Right hindlimb (tissue), 1 donor: ENCODE measurements at places on chromosomes 1 and 21.

GRCh38 chr21:34865400-34866241, 183.5 kb downstream of the RUNX1 start:
- DNase-seq, result no peak

DNA sequence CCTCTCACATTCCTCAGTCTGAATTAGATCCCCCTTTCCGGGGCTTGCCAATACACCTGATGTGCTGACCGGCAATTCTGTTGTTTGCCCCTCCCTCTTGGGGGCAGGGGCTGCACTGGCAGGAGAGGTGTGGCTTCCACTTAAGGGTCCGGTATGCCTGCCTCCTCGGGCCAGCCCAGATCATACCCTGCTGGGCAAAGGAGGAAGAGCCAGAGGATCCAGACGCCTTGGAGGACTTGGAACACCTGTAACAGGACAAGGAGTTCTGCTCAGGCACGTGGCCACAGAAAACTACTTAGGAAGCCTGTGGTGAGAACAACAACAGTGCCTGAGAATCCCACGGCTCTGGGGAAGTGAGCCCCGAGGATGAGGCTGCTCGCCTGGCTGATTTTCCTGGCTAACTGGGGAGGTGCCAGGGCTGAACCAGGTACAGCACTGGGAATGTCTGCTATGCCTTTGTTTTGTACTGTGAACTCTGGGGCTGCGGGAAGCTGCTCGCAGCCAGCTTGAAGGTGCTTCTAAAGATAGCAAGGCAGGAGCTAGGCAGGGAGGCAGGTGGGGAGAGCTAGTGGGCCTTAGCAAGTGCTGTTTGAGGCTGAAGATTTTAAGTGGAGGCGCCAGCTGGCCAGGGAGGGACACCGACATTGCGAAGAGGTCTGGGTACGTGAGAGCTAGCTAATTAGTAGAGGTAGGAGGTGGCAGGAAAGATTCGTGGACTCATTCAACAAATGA, at the start of gene SMPDL3B:
TSS of gene SMPDL3B (plus strand) at position 183 of the 732 bp plus-strand sequence. CDS start at position 367, 184 bp downstream.
- no peak for DNase-seq

DNA sequence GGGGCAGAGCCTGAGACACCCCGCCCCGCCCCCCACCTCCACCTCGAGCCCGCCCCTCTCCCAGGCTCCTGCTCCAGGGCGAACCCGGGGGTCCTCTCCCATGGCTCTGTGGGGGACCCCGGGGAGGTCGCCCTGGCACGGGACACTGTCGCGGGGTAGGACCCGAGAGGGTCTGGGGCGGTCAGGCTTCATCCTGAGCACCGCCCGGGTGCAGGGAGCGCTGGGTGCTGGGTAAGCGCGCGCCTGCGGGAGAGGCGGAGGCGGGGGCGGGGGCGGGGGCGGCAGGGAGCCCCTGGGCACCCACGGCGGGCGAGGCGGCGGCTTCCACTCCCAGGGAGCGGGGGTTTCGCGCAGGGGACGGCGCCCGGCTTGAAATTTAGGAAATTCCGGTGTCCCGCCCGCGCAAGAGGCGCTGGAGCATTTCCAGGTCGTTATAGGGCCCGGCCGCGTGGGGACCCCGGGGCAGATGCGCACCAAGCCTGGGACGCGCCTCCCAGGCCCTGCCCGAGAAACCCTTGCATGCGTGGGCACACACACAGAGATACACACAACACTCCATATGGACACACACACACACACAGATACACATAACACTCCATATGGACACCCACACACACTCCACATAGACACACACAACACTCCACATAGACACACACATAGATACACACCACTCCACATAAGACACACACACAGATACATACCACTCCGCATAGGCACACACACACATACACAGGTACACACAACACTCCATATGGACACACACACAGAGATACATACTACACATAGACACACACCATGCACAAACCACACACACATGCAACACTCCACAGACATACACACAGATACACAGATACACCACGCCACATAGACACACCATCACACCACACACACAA, 48.7 kb upstream of the SLC19A1 start:
- DNase-seq, result no peak

GRCh38 chr1:182046763-182047162, 14.7 kb downstream of the ZNF648 start:
- DNase-seq, result no peak

DNA sequence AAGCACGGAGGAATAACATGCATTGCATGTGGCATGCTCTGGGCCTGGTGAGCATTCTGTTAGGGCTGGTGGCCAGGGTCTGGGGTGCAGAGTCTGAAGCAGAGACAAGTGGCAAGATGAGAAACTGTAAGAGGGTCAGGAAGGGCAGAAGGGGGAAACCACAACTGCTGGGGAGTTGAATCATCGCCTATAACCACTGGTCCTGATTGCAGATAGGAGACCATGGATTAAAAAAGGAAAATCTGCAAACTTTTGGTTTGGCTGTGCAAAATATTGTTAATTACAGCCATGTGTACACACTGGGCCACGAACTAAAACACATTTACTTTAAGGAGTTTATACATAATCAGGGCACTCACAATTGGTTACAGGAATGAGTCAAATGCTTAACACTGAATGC, 76.6 kb downstream of the TGFBR3 start:
- no peak for DNase-seq

GRCh38 chr1:154859151-154859785, 10.8 kb downstream of the KCNN3 start:
- DNase-seq, result no peak

DNA sequence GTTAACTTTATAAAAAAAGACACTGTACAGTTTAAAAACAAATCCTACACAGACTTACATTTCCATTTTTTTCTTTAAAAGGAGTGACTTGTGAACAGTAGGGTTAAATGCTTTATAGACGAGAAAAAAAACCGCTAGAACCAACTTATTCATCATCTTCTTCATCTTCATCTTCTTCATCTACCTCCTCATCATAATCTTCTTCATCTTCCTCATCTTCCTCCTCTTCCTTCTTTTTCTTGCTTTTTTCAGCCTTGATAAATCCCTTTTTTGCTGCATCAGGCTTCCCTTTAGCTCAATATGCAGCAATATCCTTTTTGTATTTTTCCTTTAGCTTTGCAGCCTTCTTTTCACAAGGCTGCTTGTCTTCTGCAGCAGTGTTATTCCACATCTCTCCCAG, 22.5 kb downstream of the FMO1 start:
- no peak for DNase-seq

GRCh38 chr1:32965251-32965747, 690 bp upstream of the RNF19B start:
- no peak for DNase-seq

DNA sequence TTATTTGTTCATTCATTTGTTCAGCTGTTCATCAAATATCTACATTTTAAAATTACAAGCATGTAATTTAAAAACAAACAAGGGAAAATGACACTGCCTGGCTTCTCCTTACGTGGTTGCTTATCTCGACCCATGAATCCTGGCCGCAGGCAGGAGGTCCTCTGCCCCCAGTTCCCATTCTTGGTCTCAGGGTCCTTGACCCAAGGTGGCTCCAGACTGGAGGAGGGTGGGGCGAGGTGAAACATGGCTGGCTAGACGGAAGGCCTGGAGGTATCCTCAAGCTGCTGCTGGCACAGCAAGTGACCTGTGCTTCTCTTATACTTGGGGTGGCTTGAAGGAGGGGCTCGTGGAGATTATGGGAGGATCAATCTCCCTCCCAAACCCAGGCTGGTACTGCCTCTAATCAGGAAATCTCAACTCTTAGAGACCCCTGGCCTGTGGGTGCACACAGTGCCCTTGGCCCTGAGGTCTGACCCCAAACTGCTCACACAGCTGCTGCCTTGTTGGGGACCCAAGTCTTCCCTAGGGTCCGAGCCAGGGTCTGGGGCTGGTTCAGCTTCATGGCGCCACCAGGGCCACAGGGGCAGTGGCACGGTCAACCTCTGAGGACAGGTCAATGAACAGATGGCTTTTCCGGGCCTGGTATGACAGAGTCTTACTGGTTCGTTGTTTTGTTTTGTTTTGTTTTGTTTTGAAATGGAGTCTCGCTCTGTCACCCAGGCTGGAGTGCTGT, 63.7 kb downstream of the SCCPDH start:
- no peak for DNase-seq

DNA sequence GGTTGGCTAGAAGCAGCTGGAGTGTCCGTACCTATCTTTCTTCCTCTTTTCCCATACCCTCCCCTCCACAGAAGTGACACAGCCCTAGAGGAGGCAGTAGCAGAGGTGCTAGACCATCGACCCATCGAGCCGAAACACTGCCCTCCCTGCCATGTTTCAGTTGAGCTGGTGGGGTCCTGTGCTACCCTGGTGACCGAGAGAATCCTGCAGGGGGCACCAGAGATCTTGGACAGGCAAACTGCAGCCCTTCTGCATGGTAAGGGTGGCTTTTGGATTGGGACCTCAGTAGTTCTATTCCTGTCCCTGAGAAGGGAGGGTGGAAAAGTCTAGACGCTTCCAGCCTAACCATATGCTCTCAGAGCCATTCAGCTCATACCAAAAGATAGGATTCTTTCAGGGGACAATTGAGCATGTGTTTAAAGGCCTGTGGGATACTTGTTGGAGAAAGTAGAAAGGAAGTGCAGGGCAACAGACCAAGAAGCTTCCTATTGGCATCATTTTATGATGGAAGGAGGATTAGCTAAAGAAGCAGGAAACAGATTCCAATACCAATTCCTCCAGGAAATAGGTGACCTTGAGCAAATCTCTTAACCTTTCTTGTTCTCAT, 11.7 kb upstream of the BNIPL start:
- peak; percentile 75 for DNase-seq

GRCh38 chr1:94753171-94753972, 66.8 kb upstream of the SLC44A3 start:
- no peak for DNase-seq

- no peak for DNase-seq
Observed at GRCh38 chr21:46557469-46557868, 47.4 kb downstream of the S100B start.

- DNase-seq, result no peak
Observed at GRCh38 chr1:202561726-202562443, 148.4 kb downstream of the SYT2 start.

DNA sequence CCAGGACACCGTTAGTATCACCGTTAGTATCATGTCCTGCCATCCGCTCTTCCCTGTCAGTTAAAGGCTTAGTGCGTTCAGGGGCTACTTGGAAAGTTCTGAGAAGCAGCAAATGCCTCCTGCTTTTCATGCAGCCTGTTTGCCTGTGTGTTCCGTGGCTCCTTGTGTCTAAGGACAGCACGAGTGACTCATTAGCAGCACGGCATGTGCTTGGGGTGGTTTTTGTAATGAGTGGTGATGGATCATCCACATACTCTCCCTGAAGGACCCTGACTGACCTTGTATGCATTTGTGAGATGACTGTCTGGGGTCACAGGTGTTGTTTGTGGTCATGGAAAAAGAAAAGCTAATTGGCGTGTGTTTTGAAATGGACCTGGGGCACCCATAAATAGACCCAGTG, 221.9 kb downstream of the PBX1 start:
- no peak for DNase-seq

DNA sequence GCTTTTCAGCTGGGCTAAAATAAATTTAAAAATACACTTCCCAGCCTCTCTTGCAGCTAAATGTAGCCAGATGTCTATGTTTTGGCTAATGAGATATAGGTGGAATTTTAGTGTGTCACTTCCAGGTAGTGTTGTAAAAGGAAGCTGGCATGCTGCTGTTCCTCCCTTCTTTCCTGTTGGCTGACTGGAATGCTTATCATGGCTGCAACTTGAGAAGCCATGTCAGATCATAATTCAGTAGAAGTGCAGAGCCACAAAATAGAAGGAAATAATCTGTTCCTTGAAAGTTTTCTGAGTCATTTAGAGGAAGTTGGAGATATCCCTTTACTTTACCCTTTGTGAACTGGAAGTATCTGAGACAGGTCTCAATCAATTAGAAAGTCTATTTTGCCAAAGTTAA, 10.9 kb upstream of the RBM15 start:
- DNase-seq, result no peak

DNA sequence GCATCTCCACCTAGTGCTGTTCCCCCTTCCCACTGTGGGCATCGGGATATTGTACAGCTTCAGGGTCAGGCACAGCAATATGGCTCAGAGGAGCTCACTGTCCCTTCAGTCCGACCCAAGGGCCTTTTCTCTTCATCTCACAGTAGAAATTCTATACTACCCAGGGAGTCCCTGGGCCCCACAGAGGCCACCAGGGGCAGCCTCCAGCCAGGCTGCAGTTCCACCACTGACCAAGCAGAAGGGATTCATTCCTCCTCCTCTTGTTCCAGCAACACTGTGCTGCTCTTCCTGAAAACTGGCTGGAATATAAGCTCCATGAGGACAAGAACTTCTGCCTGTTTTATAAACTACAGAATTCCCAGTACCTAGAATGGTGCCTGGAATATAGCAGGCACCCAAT, 70.5 kb downstream of the CD34 start:
- DNase-seq, result no peak

DNA sequence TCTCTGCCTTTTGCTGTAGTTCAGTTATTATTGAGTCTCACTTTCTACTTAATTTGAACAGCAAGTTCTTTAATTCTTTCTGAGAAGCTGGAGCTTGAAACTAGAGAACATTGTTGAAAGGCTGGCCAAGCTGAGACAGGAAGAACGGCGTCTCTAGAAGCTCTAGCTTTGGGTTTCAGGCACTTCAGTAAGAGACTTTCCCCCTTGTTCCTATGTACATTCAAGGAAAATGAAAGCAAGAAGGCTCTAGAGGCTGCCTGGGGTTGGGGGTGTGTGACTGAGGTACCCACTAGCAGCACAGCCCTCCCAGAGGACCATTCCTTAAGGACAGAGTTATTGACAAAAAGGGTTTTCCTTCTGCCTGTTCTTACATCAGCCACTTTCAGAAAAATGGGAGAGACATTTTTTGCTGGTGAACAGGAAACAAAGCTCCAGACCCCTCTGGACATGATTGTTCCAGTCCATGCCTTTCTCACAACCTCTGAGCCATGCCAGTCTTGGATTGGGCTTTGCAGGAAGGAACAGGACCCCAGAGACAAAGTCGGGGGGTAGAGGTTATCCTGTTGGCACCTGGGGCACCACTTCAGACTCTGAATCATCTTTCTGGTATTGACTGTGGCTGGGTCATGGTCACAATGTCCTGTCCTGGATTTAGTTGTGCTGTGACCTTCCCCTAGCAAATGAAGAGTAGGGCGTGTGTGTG, 63.1 kb downstream of the LAMC2 start:
- no peak for DNase-seq

DNA sequence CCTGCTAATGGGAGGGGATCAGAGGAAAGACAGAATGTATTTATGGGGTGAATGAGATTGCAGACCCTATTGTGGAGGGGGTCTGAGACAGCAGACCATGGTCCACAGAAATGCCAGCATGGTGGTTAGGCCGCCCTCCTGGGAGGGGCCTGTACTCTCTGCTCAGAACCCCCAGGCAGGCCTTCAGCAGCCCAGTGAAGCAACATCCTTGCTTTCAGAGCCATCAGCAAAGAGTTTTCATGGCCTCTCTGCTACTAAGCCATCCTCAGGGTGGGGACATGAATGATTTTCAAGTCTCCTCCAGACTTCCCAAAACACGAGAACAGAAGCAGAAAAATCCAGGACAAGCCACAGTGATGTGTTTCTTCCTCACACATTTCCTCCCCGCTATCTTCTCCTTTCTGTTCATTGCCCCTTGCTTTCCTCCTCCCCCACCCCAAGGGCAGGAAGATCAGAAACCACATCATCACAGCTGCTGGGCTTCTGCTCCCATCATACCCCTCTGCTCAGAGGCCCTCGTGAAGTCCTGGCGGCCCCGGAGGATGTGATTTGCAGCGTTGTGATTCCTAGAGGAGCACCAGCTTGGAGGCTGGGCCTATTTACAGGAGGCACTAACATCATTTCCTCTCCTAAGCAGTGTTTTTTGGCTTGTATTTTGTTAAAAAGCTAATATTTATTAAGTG, 48.0 kb downstream of the ABCA4 start:
- DNase-seq, result peak; percentile 43

- peak; percentile 72 for DNase-seq
Observed at GRCh38 chr1:212285685-212286555, 710 bp downstream of the PPP2R5A start.
